ENCODE measurements at places on chromosomes 16 and 17. TPM values are rescaled to one million over a fixed set of nuclear protein-coding genes. Genes with fewer than 3 reads are reported as not detected.
A peak's percentile ranks its signal among the peaks of the same experiment; 100 is the strongest.

DNA sequence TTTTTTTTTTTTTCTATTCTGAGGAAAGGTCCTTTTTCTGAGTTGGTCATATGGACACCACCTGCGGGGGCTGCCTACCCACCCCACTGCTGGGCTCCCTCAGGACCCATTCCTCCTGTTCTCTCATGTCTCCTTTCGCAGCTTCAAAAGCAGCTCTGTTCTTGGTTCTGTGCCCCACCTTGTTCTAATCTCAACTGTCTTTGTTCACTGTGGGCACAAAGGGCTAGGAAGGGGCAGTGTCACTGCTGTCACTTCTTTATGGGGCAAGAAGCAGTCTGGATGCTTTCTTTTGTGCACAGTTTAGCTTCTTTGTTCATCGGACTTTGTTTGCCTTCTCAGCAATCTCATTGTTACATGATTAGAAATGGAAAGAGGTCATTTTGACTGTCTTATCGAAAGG lies 7.1 kb downstream of the GOSR2 start:
- DNase-seq = no peak
- no peaks in the 10 kb centered on the region for H3K27me3 ChIP-seq
- no peak overlapping the region for H3K27ac ChIP-seq
- peaks cover 42% of the 10 kb centered on the region for H3K4me1 ChIP-seq

DNA sequence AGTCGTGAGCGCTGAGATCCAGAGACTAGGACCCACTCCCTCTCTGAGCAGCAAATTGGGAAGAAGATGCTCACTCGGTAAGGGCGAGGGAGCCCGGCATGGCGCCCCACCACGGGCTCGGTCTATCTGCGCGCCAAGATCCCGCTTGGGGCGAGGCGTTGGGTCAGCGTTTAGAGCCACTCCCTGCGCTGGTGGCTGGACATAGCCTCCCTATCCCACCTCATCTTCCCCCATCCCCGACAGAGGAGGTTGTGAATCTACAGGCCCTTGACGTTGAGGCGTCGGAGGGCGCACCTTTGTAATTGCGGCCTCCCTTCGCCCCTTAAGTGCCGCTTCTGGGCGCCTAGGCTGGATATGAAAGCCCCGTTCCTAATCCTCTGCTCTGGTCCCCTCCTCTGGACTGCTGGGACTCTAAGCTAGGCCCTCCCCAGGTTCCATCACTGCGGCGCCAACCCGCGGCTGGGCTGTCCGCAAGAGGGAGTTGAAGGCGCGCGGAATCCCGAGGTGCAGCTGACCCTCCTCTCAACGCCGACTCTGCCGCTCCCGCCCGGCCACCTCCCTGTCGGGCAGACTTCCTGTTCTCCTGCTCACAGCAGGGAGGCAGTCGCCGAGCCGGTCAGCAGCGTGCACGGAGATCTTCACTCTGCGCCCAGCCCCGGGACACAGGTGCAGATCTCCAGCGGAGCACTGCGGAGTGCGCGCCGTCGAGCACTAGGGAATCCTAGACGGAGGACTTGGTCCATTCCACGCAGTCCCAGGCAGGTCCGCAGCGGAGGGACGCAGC lies 16.1 kb upstream of the HOXB9 start:
- DNase-seq = no peak
- peaks cover 5% of the 10 kb centered on the region for H3K27me3 ChIP-seq
- no peaks in the 10 kb centered on the region for H3K36me3 ChIP-seq
- H3K4me3 ChIP-seq = no peak overlapping the region
- peaks cover 9% of the 10 kb centered on the region for H3K4me1 ChIP-seq
- no peak overlapping the region for H3K27ac ChIP-seq

DNA sequence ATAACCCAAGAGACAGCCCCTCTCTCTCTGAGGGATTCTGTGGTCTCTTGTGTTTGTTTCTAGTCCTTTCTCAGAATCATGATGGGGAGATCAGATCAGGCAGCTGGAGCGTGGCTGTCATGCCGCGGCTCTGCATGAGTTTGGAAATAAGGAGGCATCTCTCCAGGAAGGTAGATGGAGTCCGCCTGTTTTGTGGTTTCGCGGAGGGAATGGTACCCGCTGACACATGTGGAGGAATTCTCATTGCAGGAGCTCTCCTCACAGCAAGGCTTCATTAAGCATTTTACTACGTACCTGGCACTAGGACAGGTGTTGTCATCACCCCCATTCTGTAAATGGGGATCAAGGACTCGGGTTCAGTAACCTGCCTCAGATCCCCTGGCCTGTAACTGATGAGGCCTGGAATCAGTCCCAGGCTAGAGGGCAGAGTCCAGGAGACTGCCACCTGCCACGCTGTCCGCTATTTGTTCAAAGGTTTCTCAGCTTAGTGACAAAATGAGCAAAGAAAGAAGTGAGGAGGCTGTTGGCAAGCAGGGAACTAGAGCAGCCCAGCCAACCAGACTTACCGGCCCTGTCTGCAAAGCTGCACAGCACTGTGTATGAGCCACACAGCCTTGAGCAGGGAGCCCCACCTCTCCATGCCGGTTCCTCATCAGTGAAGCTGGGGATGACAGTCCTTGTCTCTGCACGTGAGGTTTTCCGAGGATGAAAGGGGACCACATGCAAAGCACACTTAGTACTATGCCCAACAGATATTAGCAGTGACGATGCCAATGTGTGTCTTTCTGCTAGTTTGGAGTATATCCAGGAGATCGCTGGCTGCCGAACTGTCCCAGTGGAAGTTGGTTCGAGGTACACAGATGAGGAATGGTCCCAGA lies 11.0 kb downstream of the KDM8 start:
- no peaks in the 10 kb centered on the region for H3K36me3 ChIP-seq
- H3K27me3 ChIP-seq = no peaks in the 10 kb centered on the region
- DNase-seq = no peak
- H3K4me3 ChIP-seq = no peak overlapping the region

Gene TNS4
- total RNA-seq = 296 TPM

GRCh38 chr17:33947762-33948161 lies 307.3 kb upstream of the CCL2 start:
- no peak overlapping the region for H3K4me3 ChIP-seq
- no peak for DNase-seq
- no peaks in the 10 kb centered on the region for H3K36me3 ChIP-seq
- H3K4me1 ChIP-seq = no peaks in the 10 kb centered on the region
- H3K27me3 ChIP-seq = no peaks in the 10 kb centered on the region

GRCh38 chr16:4566144-4566543 lies 10.0 kb downstream of the C16orf96 start:
- no peak overlapping the region for H3K27ac ChIP-seq
- no peak overlapping the region for H3K4me3 ChIP-seq
- DNase-seq = no peak
- H3K4me1 ChIP-seq = no peaks in the 10 kb centered on the region
- no peaks in the 10 kb centered on the region for H3K27me3 ChIP-seq

DNA sequence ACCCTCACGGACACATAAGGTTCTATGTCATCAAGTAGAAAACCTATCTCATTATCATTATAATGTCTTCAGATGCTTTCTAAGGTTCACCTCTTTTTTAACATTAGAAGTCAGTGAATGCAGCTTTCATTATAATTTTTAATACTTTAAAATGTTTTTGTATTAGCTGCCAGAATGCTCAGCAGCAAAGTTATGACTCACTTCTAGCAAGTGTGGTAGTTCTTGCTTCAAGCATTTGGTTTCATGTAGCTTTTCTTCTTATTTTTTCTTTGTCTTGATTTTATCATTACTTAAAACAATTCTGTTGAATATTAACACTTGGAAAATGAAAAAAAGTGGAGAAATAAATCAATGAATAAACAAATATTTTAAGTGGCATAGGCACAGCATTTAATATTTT lies 23.4 kb downstream of the LPCAT2 start:
- H3K4me1 ChIP-seq = no peaks in the 10 kb centered on the region
- DNase-seq = no peak
- H3K27ac ChIP-seq = no peak overlapping the region
- no peaks in the 10 kb centered on the region for H3K27me3 ChIP-seq
- H3K4me3 ChIP-seq = no peak overlapping the region

Gene PIRT
- total RNA-seq = 6.4 TPM

Gene TP53TG3D
- not detected for total RNA-seq

DNA sequence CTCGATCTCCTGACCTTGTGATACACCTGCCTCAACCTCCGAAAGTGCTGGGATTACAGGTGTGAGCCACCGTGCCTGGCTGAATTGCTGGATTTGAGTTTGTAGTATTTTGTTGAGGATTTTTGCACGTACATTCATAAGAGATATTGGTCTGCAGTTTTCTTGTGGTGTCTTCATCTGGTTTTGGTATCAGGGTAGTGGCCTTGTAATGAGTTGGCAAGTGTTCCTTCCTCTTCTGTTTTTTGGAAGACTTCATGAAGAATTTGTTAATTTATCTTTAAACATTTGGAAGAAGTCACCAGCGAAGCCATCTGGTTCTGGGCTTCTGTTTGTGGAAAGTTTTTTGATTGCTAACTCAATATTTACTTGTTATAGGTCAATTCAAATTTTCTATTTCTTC lies 26.9 kb downstream of the SPNS3 start:
- no peaks in the 10 kb centered on the region for H3K27me3 ChIP-seq
- H3K27ac ChIP-seq = no peak overlapping the region
- no peaks in the 10 kb centered on the region for H3K36me3 ChIP-seq
- no peak for DNase-seq

- DNase-seq = no peak
- H3K27ac ChIP-seq = no peak overlapping the region
- H3K27me3 ChIP-seq = no peaks in the 10 kb centered on the region
- peaks cover 12% of the 10 kb centered on the region for H3K4me1 ChIP-seq
- no peak overlapping the region for H3K4me3 ChIP-seq
These were observed 41.0 kb downstream of the HOXB1 start for GRCh38 chr17:48489781-48490180.

Gene NPIPB9
- total RNA-seq = not detected

DNA sequence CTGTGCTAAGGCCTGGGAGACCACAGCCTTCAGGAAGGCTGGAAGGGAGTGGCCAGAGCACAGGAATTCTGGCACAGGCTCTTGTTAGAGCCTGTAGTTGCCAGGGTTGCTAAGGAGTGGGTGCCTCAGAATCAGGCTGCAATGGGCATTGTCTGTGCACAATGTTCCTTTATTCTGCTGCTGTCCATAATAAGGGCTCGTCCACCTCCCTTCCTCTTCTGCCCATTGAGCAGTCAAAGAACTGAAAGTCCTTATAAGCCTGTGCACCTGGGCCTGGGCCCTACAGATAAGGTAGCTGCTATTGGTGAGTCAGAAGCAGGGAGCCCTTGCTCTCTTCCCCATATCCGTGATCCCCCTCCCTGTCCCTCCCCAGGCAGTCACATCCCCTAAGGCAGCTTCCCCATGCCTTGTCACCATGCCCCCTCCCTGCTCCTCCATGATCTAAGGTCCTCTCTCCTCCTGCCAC lies 5.4 kb upstream of the CNGB1 start:
- no peaks in the 10 kb centered on the region for H3K27me3 ChIP-seq
- H3K4me1 ChIP-seq = no peaks in the 10 kb centered on the region
- H3K27ac ChIP-seq = no peak overlapping the region

DNA sequence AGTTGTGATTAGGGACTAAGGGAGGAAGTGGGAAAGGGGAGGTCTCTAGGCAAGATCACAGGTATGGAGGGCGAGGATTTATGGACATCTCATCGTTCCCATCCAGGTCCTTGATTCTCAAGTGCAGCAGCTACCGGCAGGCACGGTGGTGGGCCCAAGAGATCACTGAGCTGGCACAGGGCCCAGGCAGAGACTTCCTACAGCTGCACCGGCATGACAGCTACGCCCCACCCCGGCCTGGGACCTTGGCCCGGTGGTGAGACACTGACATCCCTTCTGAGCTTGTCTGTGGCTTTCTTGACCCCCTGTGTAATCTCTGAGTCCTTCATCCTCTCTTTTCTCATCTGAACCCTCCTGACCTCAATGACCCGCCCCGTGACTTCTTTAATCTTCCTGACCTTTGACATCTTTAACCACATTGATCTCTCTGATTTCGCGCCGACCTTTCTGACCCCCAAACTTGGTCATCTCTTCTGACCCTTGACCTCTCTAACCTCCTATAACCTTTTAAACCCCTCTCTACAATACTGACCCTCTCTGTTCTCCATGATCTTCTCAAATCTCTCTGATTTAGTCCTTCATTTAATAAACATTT lies 3.8 kb downstream of the PLD2 start:
- DNase-seq = no peak
- no peaks in the 10 kb centered on the region for H3K36me3 ChIP-seq
- no peaks in the 10 kb centered on the region for H3K27me3 ChIP-seq
- no peak overlapping the region for H3K4me3 ChIP-seq
- H3K27ac ChIP-seq = no peak overlapping the region
- H3K4me1 ChIP-seq = peaks cover 24% of the 10 kb centered on the region

DNA sequence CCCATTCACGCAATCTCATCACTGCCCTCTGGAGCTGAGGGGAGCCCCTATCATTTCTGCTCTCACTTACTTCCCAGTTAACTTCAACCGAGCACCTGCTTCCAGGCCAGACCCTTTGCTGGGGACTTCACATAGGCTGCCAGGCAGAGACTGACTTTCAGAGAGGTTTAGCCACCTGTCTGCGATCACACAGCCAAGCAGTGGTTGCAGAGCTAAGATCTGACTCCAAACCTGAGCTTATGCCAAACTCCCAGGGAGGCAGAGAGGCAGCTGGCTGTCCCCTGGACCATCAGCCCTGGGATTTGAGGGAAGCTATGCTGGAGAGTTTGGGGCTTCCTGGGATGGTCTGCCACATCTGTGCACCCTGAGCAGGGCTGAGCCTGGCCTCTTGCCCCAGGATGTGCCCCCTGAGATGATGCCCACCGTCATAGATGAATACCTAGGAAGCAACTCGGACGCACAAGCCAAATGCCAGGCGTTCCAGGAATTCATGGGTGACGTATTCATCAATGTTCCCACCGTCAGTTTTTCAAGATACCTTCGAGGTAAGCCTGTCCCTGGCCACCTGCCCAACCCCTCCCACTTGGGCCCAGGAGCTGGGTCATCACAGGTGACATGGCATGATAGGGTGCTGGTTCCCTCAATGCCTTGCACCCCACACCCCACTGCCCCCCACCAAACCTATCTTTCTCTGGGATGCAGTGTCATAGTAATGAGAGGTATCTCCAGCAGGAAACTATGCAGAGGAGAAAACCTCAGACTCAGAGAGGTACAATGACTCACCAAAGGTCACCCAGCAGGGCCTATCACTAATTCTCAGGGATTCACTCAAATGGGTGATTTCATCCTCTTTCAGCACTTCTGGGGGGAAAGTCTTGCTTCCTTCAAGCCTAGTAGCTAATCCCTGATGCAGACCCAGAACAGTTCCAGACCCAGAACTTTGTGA lies 10.0 kb downstream of the CES3 start:
- H3K27ac ChIP-seq = no peak overlapping the region
- no peaks in the 10 kb centered on the region for H3K36me3 ChIP-seq
- H3K4me3 ChIP-seq = no peak overlapping the region
- no peaks in the 10 kb centered on the region for H3K4me1 ChIP-seq

GRCh38 chr17:72715906-72716572 lies 376.4 kb downstream of the SLC39A11 start:
- DNase-seq = no peak
- no peaks in the 10 kb centered on the region for H3K27me3 ChIP-seq
- H3K27ac ChIP-seq = peak overlapping the region; percentile 30
- H3K4me1 ChIP-seq = peaks cover 11% of the 10 kb centered on the region
